ENCODE measurements at places on chromosomes 4 and X.

- DNase-seq, result no peak
Observed at GRCh38 chrX:24375600-24376131, 15.2 kb downstream of the SUPT20HL1 start.

GRCh38 chr4:97013309-97013708 is 1130.0 kb downstream of the STPG2 start:
- DNase-seq, result no peak

GRCh38 chr4:163165217-163166017 is 1.3 kb downstream of the NAF1 start:
- no peak for DNase-seq

DNA sequence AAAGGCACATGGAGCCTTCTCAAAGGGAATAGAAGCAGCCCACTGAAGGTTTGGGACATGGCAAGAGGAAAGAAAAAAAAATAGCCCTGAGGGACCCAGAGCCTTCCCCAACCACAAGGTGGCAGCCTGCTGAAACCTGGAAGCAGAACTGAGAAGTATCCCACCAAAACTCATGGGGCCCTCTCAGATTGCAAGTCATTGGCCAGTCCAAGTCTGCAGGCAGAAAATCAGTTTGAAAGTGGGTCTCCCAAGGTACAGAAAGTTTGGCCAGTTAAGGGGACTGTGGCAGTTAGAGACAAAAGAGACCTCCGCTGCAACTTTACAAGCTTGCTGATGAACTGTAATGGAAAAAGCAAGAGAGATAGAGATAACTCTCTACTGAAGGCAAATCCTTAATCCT is 155.8 kb downstream of the ANTXR2 start:
- peak; percentile 45 for DNase-seq

All from activated naive CD4-positive, alpha-beta T cell treated with anti-CD3 and anti-CD28 coated beads, Interleukin-2, amount 50 U/mL, for 16 hours (primary cell).